CD4-positive, alpha-beta T cell treated with Interleukin-12 subunit alpha and Interleukin-12 subunit beta, for 1 hour (primary cell): ENCODE measurements at places on chromosomes 2 and 18.

DNA sequence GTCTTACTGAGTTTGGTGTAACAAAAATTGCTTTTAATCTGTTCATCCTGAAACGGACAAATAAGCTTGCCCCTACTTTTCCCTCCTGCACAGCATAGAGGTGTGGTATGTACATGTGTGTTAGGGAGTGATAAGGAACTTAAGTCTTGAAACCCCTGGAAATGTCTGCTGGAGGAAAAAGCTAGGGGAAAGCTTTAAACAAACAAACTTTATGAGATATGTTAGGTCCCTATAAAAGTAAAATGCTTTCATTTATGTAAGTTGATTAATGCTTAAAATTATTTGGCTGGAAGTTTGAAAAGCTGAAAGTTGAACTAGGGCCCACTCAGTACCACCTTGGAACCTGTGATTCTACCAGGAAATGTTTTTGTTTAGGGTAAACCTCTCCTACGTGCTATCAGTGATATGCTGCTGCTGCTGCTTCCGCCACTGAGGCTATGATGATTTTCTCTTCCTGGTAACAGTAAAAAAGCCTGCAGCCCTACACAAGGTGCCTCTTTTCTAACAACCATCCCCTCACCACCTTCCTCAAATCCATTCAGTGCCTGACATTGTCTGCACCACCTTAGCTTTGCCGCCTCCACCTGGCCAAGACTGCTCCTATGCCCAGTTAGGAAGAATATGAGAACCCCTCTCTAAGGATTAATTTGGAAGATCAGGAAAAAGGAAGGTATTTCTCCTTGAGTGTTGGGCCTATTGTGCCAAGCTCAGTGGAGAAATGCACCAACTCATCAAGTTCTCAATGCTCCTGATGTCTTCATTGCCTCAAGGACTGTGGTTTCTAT lies 2.5 kb upstream of the YES1 start:
- no peak for DNase-seq

GRCh38 chr2:67295851-67296250 lies 101.3 kb upstream of the ETAA1 start:
- no peak for DNase-seq

DNA sequence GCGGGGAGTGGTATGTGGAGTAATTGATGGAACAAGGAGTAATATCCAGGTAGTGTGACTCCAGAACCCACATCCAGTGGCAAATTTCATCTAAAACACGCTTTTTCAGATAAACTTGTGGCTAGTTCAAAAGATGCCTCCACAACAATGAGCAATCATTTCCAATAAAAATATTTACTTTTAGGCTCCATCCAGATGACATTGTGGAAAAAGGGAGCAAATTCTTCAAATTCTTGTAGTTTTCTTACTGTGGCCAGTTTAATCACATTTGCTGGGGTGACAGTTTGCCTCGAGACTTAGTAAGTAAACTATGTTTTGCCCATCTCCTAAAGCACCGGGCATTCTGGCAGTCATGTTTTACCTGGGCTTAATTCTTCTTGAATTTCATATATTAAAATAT lies 243.6 kb downstream of the IRS1 start:
- DNase-seq: no peak

GRCh38 chr2:69214898-69215297 lies 172.1 kb downstream of the GFPT1 start:
- DNase-seq: no peak

- no peak for DNase-seq
These were observed 369.2 kb downstream of the NYAP2 start for GRCh38 chr2:225768741-225769140.

DNA sequence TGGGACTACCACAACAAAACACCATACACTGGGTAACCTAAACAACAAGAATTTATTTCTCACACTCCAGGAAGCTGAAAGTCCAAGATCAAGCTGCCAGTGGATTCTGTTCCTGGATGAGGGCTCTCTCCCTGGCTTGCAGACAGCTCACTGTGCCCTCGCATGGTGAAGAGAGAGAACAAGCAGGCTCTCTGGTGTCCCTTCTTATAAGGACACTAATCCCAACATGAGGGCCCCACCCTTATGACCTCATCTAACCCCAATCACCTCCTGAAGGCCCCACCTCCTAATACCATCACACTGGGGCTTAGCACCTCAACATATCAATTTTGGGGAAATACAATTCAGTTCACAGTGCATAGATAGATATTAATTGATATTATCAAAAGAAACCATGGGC lies 83.5 kb downstream of the BIN1 start:
- no peak for DNase-seq

DNA sequence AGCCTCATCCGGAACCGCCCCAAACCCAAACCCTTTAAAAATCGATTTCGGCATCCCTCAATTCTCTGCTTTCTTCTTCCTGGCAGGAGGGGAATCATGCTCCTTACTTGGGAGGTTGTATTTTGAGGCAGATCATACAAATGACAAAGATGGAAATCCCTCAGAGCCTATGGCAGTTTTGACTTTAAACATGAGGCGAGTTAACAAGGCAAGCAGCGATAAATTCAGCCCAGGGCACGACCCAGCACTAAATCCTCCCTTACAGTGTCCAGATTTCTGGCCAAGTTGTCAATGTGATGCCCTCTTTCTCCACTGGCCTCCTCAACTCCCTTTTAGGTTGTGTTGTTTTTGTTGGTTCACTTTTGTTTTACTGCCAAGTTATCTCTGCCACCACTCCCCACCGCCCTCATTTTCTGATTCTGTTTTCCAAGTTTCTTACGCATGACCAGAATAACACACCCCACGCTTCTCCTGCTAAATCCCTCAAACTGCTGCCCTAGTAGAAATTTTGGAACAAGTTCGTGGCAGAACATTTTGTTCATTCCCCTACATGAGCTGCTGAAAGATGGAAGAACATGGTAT lies 68.3 kb downstream of the CTAGE1 start:
- DNase-seq: no peak

- DNase-seq: no peak
These were observed 3.0 kb upstream of the NCKAP5 start for GRCh38 chr2:133571249-133571648.

DNA sequence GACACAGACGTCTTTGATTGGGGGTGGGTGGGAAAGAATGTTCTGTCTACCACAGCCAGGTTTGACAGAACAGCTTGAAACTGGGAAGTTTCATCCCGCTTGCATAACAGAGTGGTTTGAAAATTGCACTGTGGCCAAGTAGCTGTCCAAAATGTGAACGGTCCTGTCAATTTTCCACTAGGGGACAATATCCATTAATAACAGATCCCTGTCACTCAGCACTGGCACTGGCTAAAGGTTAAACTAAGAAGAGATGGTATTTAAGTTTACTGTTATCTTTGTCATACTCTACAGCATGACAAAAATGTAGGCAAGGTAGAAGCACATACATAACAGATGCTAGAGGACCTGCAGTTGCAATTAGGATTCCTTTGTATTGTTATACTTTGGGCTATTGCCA lies 55.6 kb upstream of the ACMSD start:
- peak; percentile 4 for DNase-seq

DNA sequence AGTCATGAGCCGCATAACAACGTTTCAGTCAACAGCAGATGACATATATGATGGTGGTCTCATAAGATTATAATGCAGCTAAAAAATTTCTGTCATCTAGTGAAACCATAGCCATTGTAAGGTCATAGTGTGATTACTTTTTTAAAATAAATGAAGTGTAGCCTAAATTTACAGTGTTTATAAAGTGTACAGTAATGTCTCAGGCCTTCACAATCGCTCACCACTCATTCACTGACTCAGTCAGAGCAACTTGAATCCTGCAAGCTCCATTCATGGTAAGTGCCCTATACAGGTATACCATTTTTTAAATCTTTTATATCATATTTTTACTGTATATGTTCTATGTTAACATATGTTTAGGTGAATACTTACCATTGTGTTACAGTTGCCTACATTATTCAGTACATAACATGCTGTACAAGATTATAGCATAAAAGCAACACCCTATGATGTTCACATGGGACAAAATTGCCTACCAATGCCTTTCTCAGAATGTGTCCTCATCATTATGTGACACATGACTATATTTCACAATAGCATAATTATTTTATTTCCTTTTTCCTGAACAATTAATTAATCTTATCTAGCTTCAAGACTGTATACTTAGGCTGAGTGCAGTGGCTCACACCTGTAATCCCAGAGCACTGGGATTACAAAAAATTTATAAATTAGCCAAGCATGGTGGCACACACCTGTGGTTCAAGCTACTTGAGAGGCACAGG lies 1115.9 kb upstream of the ZEB2 start:
- no peak for DNase-seq
